ENCODE measurements at places on chromosomes 12 and 14.

- DNase-seq, result no peak
Measured at GRCh38 chr12:103765322-103765721, 75.7 kb downstream of the NT5DC3 start.

DNA sequence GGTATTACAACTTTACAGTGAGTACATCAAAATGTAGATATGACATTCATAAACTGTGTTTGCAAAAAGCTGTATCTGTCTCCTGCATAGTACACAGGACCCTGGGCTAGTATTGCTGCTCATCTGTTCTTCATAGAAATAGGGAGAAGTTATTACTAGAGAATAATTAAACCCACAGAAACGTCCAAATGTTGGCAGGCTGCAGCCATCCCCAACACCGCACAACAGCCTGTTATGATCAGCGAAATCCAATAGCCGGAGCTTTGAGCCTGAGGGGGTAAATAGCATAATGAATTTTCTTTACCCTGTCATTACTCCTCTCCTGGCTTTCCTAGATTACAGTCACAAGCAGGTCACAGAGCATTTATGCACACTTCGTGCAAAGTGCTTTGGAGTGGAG is 178.0 kb downstream of the DACT1 start:
- DNase-seq, result no peak

- no peak for DNase-seq
Measured at GRCh38 chr14:95335071-95335470, 15.4 kb upstream of the CLMN start.

DNA sequence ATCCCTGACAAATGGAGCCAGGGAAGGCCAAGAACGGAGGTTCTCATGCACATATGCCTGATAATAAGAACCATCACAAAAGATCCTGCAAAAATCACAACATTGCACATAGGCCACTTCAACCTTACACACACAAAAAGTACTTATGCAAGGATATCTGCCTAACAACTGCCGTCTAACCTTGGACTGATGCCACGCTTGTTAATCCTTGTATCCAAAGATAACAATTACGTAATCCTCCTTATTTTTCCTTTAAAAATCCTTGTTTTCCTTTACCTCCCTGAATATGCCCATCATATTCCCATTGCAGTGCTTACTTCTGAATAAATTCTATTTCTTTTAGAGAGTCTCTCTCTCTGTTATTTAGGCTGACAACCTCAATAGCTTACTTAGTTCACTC is 59.5 kb downstream of the TMEM116 start:
- DNase-seq, result no peak

DNA sequence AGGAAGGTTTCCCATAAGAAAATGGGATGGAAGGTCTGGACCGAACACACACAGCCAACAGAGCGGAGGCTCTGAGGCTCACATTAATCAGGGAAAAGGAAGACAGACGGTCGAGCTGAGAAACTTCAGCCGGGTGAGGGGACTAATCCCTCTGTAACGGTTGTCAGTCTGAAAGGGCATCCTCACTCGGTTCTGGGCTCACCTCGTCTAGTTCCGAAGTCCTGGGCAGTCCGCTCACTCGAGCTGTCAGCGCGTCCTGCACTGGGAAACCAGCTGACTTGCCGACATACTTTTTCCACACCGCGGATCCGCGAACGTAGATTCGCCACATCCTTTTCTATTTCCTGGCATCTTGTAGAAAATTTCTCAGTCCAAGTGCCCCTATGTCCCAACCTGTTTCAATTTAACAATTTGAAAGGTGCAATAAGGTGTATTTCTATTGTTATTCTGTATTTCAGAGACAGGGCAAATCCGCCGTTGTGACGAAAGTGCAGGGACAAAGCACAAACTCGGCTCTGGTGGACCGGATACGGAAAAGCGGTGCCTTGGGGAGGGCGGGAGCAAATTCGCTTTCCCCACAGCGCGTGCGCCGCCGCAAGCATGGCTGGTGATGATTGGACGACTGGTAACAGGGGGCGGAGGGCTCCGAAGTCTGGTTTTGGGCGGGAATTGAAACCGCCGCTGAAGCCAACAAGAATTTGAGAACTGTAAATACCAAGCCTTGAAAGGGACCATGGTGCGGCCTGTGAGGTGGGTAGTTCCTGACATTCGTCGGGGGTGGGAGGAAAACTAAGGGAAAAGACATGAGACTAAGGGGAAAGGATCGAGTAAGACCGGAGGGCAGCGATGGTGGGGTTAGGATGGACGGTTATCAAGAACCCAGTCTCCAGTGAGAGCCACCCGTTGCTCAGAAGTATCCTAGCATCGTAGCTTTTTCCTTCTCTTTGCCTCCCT is at the start of gene RAD51AP1:
Gene RAD51AP1 (plus strand): TSS at position 684 of the 954 bp plus-strand sequence. CDS start 50 bp downstream, at position 734.
- peak; percentile 96 for DNase-seq

DNA sequence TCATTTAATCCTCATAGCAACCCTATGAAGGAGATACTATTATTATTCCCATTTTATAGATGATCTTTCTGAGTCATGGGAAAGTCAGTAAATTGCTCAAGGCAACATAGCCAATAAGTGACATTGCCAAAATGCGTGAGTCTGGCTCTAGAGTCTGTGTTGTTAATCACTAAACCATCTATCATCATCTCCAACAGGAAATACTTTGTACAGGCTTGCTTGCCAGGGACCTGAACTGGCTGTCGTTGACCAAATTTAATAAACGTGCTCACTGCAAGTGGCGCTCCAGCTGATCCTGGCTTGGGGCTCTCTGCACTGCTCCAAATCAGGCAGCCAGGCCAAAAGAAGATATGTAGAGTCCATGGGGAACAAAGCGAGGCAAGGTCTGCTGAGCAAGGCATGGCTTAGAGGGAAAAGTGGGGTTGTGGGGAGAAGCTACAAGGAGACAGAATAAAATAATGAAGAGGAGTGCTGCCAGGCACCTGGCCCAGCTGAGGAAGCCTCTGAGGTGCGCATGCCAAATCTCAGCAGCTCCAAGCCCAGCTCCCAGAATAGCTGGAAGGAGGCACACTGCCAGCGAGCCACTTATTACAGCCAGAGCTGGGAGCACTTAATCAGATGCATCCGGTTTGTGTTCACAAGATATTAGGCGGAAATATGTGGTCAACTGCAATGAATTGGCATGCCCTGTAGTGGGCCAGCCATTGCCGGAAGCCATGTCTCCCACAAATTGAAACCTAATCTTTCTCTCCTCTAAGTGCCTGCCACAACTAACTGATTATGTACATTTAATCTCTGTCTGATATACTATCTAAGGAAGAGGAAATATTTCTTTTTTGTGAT is 43.3 kb upstream of the PTPRO start:
- no peak for DNase-seq
